Gastrocnemius medialis (tissue), 4 donors: ENCODE measurements at places on chromosomes 12 and 14.

DNA sequence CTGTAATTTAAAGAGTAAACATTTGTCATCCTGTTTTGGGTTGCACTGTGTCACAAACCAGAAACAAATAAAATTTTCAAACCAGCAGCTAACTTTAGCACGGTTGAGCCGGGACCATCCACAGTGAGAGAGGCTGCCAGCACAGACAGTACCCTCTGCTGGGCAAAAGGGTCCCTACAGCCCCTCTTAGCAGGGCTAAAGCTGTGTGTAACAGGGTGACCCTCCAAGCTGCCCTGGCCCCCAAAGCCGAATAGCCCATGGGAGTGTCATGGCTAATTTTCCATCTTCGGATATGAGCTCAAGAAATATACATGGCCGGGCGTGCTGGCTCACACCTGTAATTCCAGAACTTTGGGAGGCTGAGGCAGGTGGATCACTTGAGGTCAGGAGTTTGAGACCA, 157.1 kb upstream of the GRIN2B start:
- no peak for DNase-seq

DNA sequence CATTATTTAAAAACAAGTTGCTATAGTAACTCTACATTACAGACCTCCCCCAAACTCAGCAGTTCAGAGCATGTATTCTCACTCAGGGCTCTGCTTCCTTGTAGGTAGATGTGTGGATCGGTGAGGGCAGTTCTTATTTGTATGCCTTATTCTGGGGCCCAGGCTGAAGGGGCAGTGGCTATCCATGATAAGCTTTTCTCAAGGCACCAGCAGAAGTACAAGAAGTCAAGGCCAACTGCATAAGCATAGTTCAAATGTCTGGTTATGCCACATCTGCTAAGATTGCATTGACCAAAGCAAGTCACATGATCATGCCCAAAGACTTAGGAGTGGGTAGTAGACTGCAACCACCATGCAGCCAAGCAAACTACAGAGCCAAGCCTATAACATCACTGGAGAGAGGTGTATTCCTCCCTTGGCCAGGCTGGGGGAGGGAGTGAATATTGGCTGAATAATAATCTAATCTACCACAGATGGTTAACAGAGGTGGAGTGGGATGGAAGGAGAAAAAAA, 4.6 kb downstream of the PSEN1 start:
- no peak for DNase-seq

DNA sequence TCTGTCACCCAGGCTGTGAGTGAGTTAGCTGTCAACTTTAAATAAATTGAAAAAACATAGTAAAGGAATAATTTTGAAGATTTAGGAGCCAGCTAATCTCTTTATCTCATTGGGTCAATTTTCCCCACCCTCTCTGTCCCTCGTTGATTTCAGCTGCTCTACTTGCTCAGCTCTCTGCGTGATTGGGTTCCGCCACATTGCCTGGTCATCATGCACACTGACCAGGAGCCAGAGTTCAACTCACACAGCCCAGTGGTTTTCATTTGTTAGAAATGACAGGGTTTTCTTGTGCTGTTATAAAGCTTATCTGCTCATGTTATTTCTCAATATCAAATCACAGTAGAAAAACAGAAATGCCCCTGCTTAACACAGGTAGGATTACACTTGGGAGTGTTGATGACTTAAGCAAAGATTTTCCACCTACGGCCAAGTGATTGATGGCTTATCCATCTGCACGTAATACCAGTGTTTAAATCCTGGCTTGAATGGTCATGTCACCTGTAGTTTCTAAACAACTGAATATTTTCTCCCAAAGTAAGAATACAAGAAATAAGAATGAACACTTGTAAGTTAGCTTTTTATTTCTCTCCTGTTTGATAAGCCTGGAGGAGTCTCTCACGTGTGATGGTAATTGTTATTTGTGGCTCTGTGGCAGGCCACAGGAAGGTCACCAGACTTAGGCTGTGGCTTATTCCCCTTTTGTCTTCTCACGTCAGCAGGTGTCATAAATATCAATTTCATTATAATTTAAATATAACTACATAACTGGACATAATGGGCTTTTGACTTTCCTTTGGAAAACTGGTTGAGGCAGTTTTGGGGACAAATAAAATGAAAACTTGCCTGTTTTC, 367.2 kb upstream of the DDHD1 start:
- DNase-seq, result no peak

DNA sequence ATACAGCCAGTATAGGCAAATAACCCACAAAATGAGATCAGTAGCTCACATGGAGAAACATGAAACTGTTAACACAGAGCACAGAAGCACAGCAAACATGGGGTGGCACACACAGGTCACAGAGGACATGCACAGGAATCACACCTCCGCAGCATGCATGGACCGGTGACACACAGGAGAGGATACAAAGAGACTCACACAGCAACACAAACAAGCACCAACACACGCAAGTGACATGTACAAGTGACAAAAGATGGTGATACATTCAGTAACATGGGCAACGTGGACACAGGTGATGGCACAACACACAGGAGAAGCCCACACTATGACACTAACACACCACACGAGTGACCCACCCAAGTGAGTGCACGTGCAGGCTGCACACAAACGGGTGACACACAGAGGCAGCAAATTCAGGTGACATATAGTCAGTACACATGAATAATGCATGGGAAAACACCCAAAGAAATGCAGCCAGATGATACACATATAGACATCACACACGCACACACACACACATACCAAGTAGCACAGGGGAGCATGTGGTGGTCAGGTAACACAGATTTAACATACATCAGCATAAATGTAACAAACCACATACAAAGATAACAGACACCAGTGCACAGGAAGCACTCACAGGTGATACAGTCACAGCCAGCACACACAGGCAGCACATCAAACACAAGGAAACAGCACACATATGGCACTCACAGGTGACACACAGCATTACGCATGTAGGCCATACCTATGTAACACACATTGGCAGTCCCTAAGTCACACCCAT, 216.0 kb upstream of the SFSWAP start:
- no peak for DNase-seq

DNA sequence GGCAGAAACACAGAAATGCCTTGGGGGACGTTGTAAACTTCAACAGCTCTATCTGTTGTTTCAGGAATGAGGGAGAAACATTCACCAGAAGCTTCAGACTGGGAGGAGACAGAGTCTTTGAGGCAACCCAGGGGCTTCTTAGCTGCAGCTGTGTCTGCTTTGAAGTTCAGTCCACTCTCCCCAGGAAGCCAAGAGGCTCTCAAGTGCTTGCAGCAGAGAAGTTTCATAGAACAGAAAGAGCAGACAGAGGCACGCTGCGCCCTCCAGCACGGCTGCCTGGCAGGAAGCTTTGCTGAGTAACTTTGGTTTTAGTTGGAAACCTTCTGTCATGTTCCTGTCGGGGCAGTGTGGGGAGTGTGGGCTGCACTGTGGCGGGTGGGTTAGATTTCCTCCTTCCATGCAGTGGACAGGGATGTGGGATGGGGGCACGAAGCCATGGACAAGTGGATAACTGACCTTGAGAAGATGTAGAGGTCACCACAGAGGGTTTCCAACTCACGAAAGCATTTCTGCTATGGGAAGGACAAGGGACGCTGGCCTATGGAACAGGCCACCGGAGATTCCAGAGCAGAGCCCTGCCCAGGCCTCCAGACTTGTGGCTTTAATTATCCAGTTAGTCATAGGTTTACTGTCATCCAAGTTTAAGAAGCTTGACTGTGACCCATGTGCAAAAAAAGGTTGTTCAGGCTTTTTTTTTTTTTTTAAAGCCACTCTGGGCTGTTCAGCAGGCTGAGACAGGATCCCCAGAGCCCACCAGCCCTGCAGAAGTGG, 107.7 kb downstream of the ARF6 start:
- peak; percentile 71 for DNase-seq

DNA sequence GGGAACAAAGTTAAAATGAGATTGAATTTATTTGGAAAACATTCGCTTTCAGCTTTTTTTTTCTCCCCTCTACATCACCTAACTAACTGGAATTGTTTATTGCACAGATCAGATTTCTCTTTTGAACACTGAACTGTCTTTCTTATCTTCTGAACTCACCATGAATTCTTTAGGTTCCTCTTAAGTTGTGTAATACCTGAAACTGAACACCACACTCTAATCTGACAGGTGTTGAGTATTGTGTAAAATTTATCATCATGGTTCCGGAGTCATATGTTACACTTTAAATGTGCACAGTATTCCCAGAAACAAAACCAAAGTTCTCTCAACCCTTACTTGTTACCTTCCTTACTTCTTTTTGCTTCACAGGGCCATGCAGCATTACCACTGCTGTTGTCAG, 66.8 kb downstream of the TGFB3 start:
- DNase-seq, result no peak

GRCh38 chr14:61703342-61704129, 8.2 kb downstream of the HIF1A start:
- DNase-seq, result no peak

- no peak for DNase-seq
Observed at GRCh38 chr14:78005325-78005724, 164.8 kb upstream of the NRXN3 start.

GRCh38 chr12:40711121-40711520, 18.9 kb downstream of the CNTN1 start:
- no peak for DNase-seq

GRCh38 chr14:96129128-96129736, 75.4 kb upstream of the BDKRB2 start:
- no peak for DNase-seq

- no peak for DNase-seq
Observed at GRCh38 chr12:45337835-45338234, 121.9 kb downstream of the ANO6 start.

- no peak for DNase-seq
Observed at GRCh38 chr14:102297436-102298170, 7.4 kb downstream of the MOK start.

DNA sequence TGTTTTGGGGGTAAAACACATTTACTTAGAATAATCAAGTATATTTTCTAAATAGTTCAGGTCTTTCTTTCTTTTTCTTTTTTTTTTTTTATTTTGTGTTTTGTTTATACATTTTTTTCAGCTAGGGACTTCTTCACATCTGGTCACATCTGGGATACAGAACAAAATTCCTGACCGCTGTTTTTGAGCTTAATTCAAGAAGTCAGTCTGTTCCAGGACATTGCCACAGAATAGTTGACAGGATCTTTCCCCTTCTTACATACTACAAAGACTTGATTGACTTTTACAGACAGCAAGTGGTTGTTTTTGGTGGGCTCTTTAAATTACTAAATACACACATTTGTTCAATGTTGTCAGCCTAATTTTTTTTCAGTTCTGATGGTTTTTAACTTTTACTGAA, 41.8 kb upstream of the DCN start:
- DNase-seq, result no peak

DNA sequence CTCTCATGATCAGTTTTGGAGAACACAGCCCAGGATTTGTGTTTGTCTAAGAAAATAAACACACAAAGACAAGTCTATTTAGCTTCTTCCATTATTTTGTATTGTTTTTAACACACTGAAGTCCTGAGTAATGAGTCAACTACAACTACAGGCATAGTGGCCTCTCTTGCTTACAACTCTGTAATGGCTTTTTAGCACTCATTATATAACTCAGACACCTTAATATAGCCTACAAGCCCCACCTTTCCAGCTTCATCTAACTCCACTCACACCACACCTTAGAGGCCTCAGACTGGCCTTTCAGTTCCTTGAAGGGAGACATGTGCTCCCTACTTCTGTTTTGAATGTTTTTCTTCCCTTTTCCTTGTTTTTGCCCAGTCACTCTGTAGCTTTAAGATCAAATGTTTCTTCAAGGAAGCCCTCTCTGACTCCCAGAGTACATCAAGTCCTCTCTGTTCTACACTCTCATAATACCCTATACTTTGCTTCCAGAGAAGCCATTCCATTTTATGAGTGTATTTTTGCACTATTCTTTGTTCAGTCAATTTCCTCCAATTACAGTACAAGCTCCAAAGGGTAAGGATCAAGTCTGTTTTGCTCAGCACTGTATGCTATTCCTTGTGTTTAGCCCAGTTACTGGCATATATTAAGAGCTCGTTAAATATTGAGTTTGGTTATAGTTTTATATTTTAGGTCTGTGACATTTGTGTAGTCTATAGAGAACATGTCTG, 233.6 kb upstream of the ARHGAP5 start:
- DNase-seq, result no peak
